ENCODE measurements at places on chromosomes 12 and 14.

GRCh38 chr14:94673781-94674231, 61.6 kb downstream of the SERPINA3 start:
- DNase-seq: no peak

- DNase-seq: no peak
These were observed 50.3 kb downstream of the CIT start for GRCh38 chr12:119826661-119827445.

- DNase-seq: no peak
These were observed 10.9 kb upstream of the TFCP2 start for GRCh38 chr12:51183816-51184215.

- no peak for DNase-seq
These were observed 67.4 kb upstream of the FBRSL1 start for GRCh38 chr12:132422381-132423043.

- no peak for DNase-seq
These were observed 45.5 kb downstream of the SLC8B1 start for GRCh38 chr12:113289361-113289760.

DNA sequence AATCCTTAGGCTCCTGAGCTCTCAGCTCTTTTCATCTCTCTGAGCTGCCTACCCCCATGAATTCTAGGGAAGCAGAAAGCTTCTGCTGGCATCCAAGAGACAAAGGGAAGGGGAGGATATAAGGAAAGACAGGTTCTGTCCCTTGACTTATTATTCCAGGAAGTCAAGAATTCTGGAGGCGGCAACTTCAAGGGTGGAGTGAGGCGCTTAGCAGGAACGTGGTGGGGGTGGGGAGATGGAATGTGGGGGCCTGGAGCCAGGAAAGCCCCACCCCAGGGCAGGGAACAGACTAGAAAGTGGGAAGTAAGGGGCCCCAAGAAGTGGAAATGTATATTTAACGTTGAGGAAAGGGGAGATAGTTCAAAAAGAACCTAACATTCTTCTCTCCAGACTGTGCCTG, 1.4 kb downstream of the CALCOCO1 start:
- DNase-seq: no peak
